NCI-H2107 (cell line): ENCODE measurements at places on chromosomes 7 and 10.
A peak's percentile ranks its signal among the peaks of the same experiment; 100 is the strongest.

DNA sequence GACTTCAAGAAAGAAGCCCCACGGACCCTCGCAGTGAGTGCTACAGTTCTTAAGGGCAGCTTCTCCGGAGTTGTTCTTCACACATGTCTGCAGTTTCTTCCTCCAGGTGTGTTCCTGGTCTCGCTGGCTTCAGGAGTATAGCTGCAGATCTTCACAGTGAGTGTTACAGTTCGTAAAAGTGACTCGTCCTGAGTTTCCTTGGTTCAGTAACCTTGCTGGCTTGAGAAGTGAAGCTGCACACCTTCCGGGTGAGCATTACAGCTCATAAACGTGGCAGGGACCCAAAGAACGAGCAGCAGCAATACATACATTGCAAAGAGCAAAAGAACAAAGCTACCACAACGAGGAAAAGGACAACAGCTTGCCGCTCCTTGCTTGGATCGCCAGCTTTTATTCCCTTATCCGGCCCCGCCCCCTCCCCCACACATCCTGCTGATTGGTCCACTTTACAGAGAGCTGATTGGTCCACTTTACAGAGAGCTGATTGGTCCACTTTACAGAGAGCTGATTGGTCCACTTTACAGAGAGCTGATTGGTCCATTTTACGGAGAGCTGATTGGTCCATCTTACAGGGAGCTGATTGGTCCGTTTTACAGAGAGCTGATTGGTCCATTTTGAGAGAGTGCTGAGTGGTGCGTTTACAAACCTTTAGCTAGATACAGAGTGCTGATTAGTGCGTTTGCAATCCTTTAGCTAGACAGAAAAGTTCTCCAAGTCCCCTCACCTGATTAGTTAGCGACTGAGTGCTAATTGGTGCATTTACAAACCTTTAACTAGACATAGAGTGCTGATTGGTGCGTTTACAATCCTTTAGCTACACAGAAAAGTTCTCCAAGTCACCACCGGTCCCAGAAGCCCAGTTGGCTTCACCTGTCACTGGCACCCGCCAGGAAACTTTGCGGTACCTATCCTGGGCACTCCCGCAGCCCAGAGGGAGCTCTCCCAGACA is 165.3 kb downstream of the AGMO start:
- no peak for DNase-seq

GRCh38 chr7:137658190-137658900 is 188.4 kb downstream of the DGKI start:
- no peak for DNase-seq

DNA sequence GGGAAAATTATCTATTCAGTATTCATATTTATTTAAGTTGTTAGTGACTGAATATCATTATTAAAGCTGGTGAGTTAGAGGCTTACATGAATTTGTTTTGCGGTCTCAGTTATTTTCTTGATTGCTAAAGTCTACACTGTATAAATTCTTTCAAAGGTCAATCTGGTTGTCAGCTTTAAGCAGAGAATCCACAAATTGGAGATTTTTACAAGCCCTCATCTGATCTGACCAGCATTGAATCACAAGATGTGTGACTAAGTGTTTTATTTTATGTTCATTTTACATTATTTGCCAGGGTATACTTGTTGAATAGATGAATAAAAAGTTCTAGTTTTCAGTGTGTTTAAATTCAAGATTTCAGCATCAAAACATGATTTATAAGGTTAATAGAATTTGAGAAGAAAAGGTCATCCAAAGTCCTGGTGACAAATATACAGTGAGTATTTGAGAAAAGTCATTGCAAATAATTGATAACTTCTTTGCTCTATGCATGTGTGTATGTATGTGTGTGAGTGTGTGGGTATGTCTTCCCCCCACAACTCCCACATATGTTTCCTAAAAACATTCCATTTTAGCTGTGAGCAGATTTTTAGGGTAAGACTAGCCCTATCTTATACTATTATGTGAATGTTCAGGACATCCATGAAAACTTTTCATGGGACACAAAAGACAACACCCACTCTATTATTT is 4.4 kb downstream of the SEMA3A start:
- no peak for DNase-seq

- no peak for DNase-seq
Observed at GRCh38 chr7:135240441-135240840, 6.8 kb downstream of the STRA8 start.

- no peak for DNase-seq
Observed at GRCh38 chr10:21808550-21808949, 195.0 kb downstream of the DNAJC1 start.

- peak; percentile 32 for DNase-seq
Observed at GRCh38 chr7:49852619-49853462, 79.4 kb downstream of the VWC2 start.

- peak; percentile 72 for DNase-seq
Observed at GRCh38 chr7:74656441-74656836, 1.1 kb upstream of the GTF2I start.

- no peak for DNase-seq
Observed at GRCh38 chr10:79237454-79238157, 109.7 kb upstream of the PPIF start.

DNA sequence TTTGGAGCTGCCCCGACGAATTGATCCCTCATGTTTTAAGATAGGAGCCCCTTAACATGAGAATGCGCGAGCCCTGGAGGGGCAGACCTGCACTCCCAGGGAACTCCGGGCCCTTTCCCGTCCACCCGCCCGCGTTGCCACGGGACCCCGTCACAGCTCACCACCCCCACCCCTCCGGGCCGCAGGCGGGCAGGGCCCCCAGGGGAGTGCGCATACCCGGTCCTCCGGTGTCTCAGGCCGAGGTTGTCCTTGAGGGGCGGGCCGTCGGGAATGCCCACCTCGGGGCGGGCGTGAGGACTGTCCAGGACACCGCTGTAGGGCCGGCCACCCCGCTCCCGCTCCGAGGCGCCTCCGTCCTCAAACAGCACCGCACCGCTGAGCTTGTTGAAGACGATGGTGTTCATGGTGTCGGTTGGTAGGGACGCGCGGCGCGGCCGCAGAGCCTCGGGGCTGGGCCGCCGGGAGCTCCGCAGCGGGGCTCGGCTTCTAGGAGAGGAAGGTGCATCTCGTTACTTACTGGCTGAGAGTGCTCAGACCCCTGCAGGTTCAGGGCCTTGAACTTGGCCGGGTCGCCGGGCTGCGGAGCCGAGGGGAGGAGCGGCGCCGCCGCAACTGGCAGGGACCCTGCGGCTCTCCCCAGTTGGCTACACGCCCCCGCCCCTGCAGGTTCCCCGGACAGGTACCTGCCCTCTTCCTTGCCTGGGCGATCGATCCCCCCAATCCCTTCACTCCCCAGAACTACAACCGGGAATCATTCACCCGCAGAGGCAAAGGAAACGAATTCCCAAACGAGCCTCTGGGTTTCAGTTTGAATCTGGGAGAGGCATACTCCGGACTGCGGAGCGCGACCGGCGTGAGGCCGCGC is 2.4 kb downstream of the MKX start:
- DNase-seq, result peak; percentile 1

GRCh38 chr10:50416181-50416824 is 165.0 kb upstream of the ASAH2 start:
- no peak for DNase-seq

- DNase-seq, result no peak
Observed at GRCh38 chr7:94240902-94241301, 153.8 kb upstream of the COL1A2 start.

GRCh38 chr10:108230478-108231170 is 1066.1 kb upstream of the SORCS1 start:
- DNase-seq, result no peak

DNA sequence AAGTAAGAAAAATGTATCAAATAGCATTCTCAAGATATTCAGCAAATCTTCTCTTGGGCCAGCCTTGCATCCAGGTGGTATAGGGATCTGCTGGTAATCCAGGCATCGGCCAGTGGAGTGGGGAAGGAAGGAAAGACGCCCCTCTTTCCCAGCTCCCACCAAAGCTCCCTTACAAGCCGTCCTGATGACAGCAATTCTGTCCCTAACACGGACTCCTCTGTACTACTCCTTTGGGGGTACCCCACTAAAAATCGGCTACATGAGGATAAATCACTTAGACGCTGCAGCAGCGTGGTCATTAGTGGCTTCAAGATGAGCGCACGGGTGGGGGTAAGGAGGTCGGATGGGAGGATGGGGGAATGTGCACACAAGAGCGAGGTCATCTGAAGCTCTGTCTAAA is 24.7 kb upstream of the NUB1 start:
- no peak for DNase-seq

DNA sequence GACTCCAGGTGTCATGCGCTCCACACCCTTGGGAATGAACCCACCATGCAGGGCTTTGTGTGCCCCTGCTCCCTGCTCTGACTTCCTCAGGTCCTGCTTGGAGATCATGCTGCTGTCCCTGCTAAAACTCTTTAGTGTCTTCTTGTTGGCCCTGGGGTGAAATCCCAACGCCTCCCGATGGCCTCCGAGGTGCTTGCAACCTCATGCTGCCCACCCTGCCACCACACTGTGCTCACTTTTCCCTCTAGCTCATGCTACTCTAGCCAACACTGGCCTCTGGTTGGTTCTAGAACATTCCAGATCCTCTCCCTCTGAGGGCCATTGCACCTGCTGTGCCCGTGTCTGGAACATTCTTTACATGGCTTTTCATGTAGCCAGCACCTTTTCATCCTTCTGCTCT is 227.7 kb downstream of the ADAM12 start:
- DNase-seq, result no peak

DNA sequence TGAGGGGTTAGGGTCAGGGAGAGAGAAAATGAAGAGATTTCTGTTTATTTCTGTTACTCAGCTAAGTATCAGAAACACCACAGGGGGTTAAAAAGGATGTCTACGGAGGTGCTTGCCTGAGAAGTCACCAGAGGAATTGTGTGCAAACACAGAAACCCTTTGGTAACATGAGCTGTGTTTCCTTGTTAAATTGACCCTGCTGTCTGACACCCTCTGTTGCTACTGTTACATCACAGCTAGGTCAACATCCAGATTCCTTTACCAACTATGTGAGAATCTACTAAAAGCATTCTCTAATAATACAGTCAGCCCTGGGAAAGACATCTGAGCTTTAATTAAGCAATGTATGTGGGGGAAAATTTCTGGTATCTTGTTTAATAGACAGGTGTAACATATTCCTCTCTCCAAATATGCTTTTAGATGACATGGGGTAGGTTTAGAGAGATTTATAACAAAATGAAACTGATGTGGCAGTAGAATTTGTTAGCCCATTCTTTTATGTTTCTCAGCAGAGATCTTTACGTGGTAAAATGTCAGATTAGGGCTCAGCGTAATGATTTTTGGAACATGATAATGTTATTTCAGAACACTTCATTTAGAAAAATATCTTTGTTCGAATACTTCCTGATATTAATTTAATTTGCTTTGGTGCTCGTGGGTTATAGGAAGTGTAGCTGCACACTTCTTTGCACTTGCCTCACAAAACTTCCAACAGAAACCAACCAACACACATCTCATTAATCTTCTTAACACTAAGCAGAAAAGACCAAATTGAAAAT is 168.0 kb upstream of the AHR start:
- no peak for DNase-seq

DNA sequence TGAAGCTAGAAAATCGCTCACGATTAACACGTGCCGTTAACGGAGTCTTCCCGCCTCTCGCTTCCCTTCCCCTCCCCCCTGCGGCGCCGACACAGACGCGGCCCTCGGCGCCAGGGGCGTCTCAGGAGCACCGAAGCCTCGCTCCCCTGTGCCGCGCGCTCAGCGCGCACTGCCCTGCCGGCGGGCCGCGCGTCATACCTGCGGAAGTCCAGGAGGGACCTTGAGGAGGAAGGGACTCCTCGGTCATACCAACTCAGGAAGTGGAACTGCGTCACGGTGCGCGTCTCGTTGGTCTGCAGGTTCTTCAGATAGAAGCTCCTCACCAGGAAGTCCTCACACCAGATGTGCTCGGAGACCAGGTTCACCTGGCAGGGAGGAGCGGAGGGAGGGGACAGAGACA is 239.6 kb downstream of the DNAJB6 start:
- no peak for DNase-seq

- DNase-seq, result no peak
Observed at GRCh38 chr10:95266674-95267095, 24.1 kb downstream of the PDLIM1 start.

- no peak for DNase-seq
Observed at GRCh38 chr7:144028547-144028946, 20.2 kb upstream of the OR2A5 start.

DNA sequence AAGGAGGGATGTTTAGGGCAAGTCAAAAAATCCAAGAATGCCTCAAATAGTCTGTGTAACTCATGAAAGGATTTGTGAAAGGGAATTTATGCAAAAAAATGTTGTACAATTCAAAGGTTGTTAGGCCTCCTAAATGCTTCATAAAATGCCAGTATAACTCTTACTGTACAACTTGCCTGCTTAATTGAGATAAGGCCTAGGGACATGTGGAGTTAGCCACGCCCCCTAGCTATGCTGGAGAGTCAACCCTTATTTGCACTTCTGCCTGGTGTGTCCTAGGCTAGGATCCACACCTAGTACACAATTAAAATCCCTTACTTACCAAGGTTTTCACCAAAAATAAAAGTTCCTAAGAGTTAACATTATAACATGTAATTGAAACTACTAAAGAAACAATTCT is 77.2 kb downstream of the ZNF680 start:
- no peak for DNase-seq

- no peak for DNase-seq
Observed at GRCh38 chr10:90344226-90344625, 513.6 kb downstream of the HTR7 start.

DNA sequence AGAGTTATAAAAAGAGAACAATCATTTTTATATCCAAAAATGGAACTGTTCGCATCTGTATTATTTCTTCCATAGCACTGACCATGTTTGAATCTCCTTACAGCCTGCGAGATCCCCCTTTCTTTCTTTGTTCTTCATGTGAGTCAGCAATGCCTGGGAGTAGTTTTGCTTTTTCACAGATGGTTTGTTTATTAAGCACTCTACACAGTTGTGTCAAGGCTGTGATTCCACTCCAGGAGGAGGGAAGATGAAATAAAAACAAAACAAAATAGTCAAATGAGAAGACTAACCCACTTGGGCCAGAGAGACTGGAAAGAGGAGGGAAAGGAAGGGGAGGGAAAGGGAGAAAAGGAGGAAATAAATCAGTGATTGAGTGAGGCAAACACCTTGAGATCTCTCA is 7.8 kb downstream of the LIPF start:
- no peak for DNase-seq

DNA sequence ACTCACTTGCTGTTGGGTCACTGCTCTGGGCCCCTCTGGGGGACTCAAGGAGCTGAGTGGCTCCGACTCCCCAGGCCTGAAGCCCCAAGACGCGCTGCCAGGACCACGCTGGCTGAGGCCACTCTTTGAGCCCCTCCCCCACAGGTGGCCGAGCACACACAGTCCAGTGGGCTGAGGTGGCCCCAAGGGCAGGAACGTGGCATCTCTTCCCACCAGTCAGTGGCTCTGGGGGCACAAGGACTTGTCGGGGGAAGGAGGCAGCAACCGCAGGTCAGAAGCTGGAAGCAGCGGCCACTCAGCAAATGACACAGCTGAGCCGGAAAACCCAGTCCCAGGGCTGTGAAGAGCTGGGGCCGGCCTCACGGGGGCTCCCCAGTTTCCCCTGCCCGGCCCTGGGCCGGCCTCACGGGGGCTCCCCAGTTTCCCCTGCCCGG is 24.1 kb downstream of the GRIFIN start:
- no peak for DNase-seq
